ENCODE measurements at places on chromosomes 1 and 21.

- DNase-seq: no peak
Observed at GRCh38 chr1:154941333-154942013, 5.0 kb upstream of the PMVK start.

GRCh38 chr1:242568666-242569065 lies 44.2 kb upstream of the PLD5 start:
- DNase-seq: no peak

DNA sequence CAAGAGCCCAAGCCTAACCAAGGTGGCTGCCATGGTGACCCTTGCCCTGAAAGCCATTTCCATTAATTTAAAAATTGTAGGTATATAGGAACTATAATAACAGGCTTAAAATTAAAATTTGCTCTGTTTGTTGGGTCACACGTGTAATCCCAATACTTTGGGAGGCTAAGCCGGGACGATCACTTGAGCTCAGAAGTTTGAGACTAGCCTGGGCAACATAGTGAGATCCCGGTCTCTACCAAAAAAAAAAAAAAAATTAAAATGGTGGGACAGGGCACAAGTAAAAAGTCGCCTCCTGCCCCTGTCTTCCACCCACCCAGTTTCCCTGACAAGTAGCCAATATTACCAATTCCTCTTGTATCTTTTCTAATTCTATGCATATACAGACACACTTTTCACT lies 6.6 kb downstream of the CAPZA1 start:
- DNase-seq: no peak

DNA sequence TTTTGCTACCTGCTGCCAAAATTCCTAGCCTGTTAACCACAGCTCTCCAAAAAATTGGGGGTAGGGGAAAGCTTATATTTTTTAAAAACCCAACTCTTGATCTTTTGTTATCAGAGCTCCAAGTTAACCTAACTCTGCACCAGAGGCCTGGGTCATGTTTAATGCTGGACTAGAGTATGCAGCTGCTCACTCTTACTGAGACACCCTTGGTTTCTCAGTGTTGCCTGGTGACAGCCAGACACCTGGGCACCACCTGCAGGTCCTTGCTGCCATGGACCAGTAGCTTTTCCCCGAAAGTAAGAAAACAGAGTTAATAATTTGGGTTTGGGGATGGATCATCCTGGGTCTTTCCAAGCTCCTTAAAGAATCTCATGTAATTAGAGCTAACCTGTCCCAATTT lies 30.1 kb downstream of the KCNJ6 start:
- no peak for DNase-seq

- DNase-seq: no peak
Observed at GRCh38 chr1:65704318-65704717, 88.4 kb upstream of the PDE4B start.

DNA sequence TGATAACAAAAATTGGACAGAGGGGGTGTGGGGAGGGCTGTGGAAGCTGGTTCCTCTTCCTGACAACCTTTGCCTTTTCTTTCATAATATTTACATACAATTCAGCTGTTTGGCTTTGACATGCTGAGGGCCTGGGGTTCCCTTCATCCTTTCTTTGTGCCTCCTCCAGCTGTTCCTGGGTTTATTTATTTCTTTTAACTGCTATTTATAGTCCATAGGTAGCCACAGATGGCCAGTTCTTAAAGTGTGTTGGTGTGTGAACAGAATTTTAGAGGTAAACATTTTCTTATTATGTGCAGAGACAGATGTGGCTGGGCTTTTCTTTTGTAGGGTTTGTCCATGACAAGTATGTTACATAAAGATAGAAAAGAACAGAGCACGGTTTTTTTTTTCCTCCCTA lies 34.1 kb upstream of the CNIH3 start:
- no peak for DNase-seq

DNA sequence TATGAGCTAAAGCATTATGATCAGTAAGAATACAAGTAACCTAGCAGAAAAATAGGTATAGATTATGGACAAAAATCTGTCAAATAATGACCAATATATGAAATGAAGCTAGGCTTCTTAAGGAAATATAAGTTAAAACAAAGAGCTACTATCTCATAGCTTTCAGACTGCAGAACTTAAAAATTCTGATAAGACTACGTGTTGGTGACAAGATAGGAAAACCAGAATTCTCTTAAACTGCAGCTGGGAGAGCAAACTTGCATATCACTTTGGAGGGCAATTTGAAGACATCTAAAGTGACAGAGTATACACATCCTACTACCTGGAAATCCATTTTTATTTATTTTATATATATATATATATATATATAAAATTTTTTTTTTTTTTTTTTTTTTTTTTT lies 65.5 kb downstream of the LTN1 start:
- DNase-seq: no peak

GRCh38 chr1:110337704-110338308 lies 1.4 kb upstream of the RBM15 start:
- DNase-seq: no peak

DNA sequence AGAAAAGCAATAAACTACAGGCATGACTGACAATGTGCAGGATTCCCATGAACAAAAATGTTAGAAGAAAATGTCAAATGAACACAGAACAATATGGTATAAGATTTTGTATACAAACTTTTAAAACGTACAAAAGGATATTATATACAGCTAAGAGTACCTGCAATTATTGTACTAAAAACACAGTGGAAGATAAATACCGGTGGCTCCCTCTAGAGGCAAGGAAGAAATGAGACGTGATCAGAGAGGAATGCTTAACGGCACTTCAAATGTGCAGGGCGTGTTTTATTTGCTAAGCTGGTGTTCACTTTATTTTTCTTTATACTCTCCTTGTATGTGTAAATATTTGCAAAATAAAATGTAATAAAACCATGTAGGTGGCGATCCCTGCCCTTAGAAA lies 191.8 kb upstream of the SAMSN1 start:
- DNase-seq: peak; percentile 62

DNA sequence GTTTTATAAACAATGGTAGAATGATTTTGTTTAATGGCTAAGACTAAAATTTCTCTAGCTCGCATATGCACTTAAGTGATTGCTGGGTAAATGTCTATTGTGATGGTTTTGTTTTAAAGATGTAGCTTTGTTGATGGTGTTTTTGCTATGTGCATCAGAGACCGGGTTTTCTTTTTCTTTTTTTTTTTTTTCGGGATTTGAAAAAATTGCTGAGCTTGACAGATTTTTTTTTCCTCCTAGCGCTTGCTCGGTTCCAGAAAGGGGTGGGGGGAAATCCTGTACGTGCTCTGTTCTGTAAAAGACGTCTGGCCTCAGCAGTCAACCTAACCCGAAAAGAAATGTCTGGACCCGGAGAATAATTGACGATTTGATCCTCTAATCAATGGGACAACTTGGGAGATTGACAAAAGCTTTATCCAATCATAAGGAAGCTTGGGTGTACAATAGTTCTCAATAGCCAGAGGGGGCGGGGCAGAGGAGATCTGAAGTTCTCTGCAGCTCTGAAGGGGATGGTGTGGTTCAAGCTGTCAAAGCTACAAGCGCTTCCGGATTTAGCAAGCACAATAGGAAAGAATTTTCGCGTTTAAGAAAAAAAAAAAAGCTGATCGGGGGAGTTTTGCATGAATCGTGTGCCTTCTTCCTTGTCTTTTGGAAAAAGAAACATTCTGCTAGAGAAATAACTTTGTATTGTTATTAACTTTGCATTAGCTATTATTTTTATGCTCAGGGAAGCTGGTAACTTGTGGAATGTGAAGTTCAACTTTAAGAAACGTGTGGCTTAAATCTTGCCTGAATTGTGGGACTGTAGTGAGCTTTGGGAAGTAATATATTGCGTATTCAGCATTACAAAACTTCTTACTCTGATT lies 4.5 kb upstream of the NFIA start:
- peak; percentile 100 for DNase-seq

GRCh38 chr1:9402256-9402616 lies 109.5 kb downstream of the SPSB1 start:
- DNase-seq: no peak

DNA sequence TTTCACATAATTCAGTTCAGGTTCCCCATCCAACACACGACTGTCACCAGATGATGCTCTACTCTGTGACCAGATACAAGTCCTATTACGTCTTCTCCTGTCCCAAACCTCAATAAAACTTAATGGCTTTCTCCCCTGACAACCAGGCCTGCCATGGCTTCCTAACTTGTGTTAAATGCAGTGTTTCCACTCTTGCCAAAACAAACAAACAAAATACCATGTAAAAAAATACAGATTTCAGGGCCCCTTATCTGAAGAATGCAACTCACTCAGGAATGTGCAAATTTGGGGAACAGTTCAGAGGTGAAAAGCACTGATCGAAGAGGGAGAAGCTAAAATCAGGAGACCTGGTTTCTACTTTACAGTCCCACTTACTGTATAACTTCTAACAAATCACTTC lies 863 bp upstream of the NUF2 start:
- DNase-seq: no peak

- DNase-seq: no peak
Observed at GRCh38 chr1:157732755-157733154, 32.2 kb upstream of the FCRL3 start.

- DNase-seq: no peak
Observed at GRCh38 chr1:16447641-16448040, 7.1 kb downstream of the NECAP2 start.

DNA sequence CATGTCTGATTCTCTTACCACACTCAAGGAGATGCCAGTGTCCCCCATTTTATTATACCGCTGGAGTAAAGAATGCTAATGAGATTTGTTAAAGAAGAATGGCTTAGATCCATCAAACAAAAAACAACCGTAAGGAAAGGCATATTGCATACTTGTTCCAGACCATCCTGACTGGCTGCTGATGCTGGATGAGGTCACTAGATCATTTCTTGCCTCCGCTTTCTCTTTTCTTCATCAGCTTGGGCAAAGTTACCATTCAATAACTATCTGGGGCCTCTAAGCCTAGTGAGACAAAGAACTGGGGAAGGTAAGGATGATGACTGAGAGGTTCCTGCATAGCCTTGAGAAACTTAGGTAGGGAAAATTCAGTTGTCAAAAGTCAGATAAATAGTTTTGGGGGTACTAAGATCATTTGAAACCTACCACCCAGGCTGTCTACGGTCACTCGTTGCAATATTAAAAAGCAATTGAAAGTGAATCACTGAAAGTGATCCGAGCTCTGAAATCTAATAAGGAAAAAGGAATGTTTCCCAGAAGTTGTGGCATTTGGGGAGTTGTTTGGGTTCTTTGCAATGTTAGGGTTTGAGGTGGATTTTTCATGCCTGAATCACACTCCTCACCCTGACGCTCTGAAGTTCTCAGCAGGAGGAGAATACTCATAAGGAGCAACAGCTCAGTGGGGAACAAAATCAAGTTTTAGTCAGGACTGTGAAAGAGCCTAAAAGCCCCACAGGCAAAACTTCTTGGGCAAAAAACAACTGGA lies 176.8 kb downstream of the HHIPL2 start:
- no peak for DNase-seq

DNA sequence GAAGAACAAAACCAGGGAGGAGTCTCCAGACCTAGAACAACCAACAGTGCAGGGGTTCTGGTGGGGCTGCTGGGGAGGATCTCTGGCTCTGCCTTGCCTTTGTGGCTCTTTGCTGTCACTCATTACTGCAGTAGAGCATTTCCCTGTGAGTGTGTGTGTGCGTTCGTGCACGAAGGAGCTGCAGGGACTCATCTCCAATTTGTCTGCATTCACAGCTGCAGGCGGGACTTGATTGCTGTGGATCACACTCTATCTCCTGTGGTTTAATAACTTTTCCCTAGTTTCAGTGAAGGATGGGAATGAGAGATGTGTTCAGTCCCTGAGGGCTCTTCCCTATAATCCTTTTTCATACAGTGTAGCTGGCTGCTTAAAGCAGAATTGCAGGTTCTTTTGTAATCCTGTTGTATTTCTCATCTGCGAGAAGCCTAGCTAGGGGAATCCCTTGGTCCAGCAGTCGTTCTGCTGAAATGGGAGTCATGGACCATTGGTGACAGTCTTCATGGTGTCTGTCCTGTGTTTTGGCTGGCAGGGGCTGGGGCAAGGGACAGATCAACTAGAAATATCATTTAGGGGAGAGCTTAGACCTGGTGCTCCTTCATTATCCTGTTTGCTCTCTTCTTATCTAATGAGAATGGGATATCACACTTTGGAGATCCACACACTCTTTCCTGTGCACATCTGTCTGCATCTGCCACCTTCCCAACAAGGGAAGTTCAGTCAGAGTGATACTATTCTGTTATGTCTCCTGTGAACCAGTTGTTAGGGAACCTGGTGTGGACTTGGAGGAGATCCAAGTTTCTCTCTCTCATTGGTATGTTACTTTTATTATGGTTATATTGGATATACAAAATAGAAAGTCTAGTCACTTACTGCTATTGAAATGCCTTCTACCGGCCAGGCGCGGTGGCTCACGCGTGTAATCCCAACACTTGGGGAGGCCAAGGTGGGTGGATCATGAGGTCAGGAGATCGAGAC lies 3.0 kb downstream of the PCP4L1 start:
- DNase-seq: no peak

GRCh38 chr1:184389446-184389845 lies 2.6 kb downstream of the C1orf21 start:
- DNase-seq: no peak

DNA sequence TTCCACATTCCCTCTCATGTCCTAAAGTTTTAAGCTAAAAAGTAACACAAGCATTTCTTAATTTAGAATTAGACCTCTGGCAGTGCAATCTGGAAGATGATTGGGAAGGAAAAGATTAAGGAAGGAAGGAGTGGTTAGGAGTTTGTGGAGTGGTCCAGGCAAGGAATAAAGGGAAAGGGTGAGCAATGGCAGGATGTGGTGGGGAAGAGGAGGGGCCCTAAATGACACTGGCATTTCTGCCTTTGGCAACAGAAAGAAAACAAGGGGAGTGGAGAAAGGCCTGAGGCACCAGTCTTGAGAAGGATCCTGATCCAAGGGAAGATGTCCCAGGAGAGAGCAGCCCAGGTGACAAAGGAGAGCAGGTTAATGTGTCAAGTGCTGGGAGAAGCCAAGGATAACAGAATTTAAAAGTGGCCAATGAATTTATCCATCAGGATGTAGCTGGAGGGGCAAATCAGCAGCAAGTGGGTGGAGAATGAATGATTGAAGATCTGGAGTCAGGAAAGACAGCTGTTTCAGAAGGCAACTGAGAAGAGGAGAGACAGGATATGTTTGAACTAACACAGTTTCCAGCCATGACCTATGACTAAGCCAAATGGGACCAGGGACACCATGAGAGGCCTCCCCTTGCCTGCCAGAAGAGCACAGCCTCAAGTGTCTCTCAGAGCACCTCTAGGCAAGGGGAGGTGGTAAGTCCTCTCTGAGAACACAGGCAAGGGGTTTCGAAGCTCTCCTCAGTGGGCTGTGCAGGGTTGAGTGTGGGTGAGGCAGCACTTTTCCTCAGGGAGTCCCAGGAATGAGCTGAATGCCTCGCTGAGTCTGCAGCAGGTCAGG lies 20.9 kb upstream of the LY9 start:
- DNase-seq: no peak

DNA sequence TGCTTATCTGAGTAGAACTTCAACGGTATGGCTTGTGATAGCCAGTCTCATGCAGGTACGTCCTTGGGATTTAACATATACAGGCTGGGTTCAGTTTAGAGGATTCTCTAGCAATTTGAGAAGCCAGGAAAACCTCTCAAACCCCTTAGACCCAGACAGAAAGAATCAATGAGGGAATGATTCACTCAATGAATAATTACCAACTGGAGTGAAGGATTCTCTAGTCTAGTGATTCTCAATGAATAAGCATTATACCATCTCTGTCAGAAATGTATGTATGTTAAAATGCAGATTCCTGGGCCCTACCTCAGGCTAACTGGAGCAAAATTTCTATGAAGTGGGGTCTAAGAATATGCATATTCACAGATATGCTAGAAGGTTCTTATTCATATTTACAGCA lies 54.5 kb upstream of the APP start:
- no peak for DNase-seq
